Activated CD8-positive, alpha-beta memory T cell treated with anti-CD3 and anti-CD28 coated beads, Interleukin-2, amount 10 ng/mL, durations not matched to agents 7 days and 5 days (primary cell): ENCODE measurements at places on chromosomes 2 and 18.

- DNase-seq, result no peak
Measured at GRCh38 chr18:75574187-75574586, 146.7 kb upstream of the SMIM21 start.

DNA sequence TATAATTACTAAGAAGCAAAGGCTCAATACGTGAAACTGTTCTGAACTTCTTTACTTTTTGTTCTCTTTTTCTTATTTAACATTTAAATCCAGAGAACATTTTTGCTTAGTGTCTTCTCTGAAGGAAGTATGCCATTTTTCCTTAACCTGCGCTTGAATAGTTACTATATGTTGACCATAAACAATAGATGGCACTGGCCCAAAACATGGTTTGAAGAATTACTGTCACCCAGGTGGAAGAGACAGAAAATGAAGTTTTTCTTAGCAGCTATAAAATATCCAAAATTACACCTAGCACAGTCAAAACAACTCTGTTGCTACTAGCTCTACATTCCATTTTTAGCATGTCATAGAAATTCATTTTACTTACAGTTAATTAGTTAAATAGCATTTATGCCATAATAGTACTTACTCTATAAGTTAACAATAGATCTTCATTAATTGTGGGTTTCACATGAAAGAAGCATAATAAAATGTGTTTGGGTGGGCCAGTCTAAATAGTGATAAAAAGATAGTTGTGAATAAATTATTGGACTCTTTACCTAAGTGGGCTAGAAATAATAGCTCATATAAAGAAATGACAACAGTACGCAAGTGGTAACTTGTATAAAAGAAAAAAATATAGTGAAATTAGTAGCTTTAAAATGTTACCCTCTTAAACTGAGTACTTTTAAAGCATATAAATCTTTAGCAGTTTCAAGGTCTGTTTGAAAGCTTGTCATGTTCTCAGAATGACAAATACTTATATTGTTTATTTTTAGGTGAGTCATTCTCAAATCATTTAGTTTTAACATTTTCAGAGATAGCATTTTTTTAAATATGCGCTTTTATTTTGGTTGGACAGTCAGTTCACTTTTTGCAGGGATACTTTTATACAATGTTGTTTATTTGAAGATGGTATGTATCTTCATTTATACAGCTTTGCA lies 3.7 kb downstream of the ETAA1 start:
- DNase-seq, result no peak

- no peak for DNase-seq
Measured at GRCh38 chr2:10547663-10548376, 99.7 kb upstream of the ODC1 start.

DNA sequence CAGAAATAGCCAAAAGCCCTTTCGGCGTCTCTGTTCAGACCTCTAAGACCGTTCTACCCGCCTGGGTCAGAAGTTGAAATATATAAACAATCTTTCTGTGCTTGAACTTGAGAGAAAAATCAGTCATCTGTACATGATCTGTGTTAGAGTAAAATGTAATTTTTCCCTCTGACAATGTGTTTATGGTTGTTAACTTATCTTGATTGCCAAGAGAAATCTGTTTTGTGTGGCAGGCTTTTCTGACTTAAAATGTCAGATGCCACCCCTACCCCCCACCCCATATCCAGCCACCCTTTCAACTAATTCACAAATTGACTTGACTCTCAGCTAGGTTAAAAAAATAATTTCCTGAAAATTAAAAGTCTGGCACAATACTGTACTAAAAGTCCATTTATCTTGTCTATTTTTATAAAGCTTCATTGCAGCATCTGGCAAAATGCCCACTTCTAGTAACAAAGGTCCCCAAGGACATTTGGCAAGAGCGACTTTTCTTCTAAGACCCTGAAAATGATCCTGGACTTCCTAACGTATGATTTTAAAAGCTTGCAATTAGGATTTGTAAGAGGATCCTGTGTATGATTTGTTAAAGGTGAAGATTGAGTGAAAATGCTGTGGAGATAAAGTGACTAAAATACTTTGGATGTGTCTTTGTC lies 304.2 kb downstream of the EPHA4 start:
- DNase-seq, result no peak

GRCh38 chr18:48843162-48843561 lies 107.6 kb downstream of the SMAD7 start:
- DNase-seq, result no peak

GRCh38 chr2:130864830-130865800 lies 28.4 kb downstream of the ARHGEF4 start:
- DNase-seq, result no peak

DNA sequence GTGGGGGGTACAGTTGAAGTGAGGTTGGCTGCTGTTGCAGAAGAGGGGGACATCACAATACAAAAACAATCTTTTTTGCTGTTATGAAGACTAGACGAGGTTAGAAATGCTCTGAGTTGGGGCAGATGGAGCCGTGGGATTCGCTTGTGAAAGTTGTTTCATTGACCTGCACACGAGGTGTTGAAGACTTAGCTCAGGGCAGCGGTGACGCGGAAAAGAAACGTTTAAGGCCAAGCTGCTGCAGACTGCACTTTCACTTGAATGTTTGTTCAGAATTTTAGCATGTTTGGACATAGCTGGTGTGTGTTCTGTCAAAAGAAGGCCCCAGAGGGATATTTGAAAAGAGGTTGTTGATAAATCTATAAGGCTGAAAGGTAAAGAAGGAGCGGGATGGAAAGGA lies 46.3 kb downstream of the MTCL1 start:
- no peak for DNase-seq

DNA sequence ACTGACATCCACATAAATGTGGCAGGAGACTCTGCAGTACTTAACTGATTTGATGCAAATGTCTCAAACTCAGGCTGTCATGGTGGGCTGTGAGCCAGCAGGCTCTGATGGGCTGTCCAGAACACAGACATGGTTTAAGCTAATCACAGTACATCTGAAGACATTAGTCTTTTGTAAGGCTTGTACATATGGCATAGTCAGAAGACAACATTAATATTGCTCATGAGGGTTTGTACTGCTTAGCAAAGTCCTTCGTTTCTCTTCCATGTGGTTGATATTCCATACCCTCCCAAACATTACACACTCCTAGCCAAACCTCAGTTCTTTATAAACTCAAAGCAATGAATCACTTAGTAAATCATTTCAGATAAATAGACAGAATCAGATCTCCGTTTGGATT lies 330.6 kb downstream of the RND3 start:
- no peak for DNase-seq

DNA sequence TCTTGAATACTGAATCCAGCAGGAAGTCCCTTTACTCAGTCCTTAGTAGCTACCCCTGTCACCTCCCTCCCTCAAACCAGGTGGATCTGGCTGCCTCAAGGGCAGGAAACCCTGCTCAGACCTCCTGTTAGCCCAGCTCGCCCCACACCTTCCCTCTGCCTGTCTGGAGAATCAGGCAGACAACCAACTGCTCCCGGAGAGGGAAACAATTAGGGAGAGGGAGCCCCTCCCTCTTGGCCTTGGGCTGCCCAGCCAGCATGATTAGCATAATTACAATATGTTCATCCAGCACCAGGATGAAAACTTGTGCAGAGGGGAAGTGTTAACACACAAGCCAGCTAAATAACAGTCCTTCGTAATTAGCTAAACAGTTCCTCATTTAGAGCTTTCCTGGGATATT lies 185.5 kb downstream of the C1D start:
- DNase-seq, result no peak

DNA sequence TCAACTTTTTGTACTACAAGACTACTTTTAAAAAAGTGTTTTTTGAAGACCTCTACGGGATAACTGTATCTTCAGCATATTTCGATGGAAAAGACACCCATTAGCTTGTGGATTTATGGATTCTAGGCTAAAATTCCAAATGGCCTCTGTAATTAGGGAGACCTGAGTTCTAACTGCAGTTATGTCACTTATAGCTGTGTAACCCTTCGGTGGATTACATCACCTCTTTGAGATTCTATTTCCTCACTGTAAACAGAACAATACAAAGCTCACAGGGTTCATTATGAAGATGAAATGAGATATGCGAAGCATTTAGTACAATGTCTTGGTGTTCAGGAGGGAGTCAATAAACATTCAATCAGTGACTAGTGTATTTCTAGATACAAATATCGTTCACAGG lies 24.2 kb downstream of the LMAN2L start:
- no peak for DNase-seq

DNA sequence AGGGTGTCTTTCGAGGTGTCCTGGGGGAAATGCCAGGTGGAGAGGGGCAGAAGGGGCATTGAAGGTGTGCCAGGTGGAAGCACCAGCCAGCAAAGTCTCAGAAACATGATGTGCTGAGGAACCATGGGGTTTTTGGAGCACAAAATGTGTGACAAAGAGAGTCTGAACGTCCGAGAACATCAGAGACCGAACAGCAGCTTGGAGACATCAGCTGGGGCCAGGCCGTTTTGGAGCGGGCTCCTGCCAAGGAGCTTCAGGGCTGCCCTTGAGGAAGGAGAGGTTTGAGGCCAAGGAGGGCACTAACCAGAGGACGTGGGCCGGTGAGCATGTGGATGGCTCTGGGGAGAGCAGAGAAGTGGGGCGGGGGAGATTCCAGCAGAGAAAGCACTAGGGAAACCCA lies 5.3 kb upstream of the MBP start:
- DNase-seq, result no peak

DNA sequence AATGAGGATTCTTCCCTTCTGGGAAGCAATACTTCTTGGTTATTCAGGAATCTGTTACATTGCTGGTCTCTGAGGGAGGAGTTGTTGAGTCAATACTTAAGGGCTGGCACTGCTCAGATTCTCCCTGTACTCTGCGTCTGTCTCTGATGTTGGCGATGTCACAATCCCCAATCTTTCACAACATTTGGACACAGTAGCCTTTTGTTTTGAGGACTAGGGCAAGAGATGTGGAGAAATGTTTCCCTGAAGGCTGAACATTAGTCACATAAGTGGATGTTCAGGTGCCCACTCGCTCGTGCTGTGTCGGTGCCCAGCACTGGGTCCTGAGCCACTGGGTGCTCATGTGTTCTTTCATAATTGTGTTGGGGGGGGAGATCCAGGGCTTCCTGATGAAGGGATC lies 55.0 kb downstream of the MAPK4 start:
- no peak for DNase-seq

- no peak for DNase-seq
Measured at GRCh38 chr18:74868461-74868860, 270.8 kb downstream of the ZNF407 start.

DNA sequence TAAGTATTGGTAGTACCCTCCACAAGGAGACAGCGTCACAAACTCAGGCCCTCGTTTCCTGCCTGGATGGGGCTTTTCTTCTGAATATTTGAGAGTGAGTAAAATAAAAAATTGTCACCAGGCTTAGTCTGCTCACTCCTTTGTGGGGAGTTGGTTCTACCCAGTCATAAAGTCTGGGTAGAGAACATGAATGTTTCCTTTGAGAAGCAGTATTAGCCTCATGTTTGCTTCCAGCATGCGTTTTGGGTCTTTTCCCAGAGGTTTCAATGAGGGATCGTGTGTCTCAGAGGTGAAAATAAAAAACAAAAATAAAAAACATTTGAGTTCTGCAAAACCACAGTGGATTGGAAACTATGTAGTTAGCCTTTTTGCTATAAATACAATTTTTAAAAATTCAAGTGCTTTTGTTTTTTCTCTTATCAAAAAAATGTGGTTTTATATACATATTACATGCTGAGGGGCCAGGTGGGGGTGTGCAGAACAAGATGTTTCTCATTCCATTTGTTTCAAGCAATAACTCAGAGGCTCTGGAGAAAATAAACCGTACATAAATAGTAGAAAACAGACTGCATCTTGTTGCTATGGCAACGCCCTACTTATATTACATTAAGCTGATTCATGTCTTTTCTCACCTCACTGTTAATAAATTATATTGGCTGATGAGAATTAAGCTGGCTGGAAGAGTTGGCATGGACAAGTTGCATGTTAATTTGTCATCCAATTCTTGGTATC lies 225.4 kb upstream of the FBXO11 start:
- no peak for DNase-seq

DNA sequence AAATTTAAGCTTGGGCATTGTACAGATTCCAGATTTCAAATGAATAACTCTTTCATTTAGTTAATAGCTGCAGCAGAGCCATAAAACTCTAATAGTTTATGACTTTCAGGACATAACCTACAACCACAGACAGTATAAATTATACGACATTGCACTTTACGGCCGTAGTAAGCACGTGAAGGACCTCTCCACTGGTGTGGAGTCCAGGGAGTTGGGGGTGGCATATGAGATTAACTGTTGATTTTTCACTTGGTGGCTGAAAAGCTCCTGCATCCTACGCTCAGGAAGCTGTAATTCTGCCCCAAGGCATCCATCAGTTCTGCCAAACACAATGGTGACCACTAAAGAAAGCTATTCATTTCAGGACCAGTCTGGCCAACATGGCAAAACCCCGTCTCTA lies 376.2 kb downstream of the SOX11 start:
- DNase-seq, result no peak

GRCh38 chr2:30862054-30862651 lies 54.9 kb upstream of the CAPN13 start:
- DNase-seq, result peak; percentile 65

DNA sequence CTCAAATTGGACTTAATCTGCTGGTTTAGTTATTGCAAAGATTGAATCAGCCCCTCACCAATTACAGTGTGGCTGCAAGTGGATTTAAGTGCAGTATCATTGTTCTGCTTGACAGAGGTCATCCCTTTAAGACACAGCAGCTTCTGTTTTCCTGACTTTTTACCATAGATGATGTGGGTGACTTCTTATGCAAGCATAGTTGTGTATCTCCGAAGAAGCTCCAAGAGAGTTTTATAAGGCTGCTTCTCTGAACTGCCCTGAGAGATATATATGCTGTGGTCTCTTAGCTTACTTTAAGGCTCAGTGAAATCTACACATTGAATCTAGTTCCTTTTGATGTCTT lies 3.5 kb downstream of the TRIB2 start:
- DNase-seq, result peak; percentile 31

DNA sequence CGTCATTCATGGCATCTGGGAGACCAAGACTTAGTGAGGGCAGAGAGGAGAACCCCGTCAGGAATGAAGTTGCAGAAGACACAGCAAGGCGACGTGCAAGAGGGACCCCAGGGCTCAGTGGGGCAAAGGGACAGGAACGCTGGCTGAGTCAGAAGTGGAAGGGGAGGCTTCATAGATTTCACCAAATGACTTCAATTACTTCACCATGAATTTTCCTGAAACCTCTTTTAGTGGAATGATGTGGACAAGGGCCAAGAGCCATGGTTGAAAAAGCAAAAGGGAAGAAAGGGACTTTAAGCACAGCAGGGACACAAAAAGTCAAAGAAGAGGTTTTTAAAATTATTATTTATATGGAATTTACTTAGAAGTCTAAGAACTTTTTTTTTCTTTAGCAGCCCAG lies 141.6 kb upstream of the PID1 start:
- no peak for DNase-seq

DNA sequence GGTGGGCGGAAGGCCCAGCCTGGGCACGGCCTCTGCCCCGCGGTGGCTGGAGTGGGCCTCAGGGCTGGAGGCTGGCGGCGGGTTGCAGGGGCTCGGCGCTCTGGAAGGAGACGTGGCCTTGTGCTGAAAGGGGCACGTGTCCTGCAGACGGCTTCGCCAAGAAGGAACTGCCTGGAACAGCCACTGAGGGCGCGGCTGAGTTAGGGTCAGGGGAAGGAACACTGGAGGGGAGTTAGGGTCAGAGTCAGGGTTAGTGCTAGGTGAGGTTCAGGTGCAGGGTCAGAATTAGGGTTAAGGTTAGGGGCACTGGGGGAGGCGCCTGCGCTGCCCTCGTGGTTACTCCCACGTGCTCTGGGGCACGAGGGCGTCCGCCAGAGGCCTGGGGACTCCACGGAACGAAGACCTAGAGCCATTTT lies 933 bp upstream of the ADNP2 start:
- DNase-seq, result no peak

GRCh38 chr2:33730804-33731203 lies 131.7 kb upstream of the FAM98A start:
- DNase-seq, result no peak
